ENCODE measurements at places on chromosomes 4 and X.

- DNase-seq, result no peak
These were observed 38.8 kb upstream of the TADA2B start for GRCh38 chr4:7004331-7004730.

DNA sequence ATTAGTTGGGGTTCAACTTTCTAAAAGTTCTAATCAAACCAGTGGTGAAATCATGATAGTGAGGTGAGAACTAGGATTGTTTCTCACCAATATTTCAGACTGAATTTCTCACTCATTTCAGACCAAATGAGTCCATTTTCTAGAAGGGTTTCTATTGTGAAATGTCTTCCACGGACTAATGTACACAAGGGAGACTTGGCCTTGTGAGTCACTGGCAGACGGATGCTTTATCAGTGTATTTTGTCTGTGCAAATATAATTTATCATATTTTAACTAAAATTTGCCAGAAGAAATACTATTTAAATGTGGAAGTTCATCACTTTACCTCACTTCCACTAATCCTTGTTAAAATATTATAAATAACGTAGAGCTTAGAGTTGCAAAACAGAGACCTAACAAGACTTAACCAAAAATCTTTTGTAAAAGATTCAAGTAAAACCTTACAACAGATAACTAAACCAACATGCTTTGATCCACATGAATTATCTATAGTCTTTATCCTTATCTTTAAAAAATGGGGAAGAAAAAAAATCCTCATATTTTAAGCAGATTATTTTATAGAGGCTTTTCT lies 506.0 kb upstream of the FAM241A start:
- DNase-seq, result no peak

DNA sequence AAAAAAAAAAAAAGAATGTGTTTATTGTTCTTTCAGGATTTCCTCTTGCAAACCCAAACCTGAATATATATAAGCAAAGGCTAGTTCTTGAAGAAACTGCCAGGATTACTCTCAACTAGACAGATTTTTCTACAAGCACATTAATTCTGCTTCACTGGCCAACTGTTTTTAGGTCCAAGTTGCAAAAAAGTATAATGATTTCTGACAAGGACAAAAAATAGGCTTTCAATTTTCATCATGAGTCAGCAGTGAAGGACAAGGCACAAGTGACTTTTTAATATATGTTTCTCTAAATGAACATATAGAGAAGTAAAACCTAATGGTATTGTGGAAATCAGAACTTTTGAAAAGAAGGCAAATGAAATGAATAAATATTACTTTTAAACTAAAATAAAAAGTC lies 73.7 kb downstream of the ELOVL6 start:
- DNase-seq, result no peak

GRCh38 chr4:164087733-164088132 lies 593.2 kb downstream of the TMA16 start:
- DNase-seq, result no peak

- DNase-seq, result no peak
These were observed 48.4 kb upstream of the SLC7A3 start for GRCh38 chrX:70979136-70979762.

DNA sequence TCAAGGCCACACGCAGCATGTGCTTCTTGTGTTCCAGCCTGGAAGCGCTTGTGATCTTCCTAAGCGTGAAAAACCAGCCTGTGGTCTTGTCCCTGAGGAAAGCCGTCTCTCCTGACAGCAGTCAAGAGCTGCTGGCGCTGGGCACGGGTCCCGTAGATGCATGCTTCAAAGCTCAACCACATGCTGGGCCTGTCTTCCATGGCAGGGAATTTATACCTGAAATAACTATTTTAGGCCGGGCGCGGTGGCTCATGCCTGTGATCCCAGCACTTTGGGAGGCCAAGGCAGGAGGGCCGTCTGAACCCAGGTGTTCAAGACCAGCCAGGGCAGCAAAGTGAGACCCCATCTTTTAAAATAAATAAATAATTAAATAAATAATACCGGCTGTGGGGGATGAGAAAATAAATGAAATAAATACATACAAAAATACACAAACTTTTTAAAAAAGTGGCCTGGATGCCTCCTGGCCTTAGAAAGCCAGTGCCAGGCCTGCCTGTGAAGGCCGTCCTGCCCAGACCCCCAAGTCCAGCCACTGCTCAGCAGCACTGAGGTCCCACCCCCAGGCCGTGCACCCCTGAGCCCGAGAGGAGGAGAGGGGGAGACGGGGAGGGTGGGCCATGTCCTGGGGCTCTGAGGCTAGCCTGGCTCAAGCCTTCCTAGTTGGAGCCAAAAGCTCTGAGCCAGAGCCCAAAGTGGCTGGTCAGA lies 10.4 kb downstream of the LRPAP1 start:
- DNase-seq, result no peak

DNA sequence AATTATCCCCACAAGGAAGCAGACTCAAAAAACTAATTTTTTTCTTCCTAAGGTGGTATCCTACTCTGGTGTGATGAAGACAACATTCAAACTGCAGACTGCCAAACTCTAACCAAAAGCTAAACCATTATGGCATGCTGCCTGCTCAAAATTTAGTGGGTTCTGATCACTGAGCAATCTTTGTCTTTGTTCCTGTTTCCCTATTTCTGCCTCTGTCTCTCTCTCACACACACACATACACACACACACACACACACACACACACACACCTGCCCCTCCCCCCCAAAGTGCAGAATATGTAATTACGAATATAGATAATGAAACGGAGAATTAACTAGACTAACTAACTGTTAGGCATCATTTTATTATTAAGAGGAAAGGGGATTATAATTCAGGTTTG lies 1278.6 kb downstream of the PCDH7 start:
- no peak for DNase-seq

- no peak for DNase-seq
These were observed 29.0 kb upstream of the SMAD1 start for GRCh38 chr4:145452447-145453162.

DNA sequence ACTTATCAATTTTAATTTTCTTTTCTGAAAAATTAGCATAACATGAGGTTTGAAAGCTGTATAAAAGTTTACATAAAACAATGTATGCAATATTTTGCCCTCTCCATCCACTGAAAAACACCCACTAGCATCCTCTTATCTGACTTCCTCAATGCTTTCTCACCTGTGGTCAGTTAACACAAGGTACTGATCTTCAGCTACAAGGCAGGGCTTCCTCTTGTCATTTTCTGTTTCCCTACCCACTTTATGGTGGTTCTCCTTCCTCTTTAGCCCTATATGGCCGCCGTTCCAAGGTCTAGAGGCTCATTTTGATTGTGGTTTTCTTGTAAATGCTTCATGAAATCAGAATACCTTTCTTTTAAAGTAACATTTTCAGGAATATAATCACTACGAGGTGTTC lies 618.6 kb upstream of the CPEB2 start:
- no peak for DNase-seq

GRCh38 chrX:81202456-81202819 lies 536 bp downstream of the SH3BGRL start:
- DNase-seq, result no peak

DNA sequence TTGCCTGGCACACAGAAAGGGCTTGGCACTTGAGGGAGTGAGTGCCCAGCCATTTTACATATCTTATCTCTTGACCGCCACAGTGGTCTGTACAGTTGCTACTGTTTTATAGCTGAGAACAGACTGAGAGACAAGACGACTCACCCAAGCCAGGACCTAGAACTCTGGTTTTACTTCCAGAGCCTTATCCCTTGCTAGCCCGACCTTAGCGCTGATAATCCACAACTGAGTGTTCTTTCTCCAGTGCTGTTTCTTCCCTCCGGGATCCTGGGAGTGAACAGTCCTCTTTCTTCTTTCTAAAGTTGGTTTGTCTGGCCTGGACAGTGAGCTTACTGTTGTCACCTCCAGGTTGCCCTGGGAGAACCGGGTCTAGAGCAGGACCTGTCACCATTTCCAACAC lies 52.5 kb upstream of the TADA2B start:
- no peak for DNase-seq

DNA sequence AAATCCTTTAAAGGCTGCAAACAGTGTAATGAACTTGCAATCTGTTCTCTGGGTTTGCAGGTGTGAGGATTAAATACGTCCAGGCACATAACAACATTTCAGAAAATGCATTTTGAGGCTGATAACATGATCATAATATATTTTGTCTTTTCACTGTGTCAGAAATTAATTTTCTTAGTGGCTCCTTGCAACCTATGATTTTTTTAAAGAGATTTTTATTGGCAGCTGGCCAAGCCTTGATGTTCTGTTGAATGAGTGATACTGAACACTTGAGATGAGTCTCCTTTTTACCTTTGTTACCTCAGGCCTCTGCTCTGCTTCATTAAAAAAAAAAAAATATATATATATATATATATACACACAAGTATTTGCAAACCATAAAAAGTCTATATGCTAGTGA lies 68.2 kb upstream of the TENM3 start:
- DNase-seq, result no peak

DNA sequence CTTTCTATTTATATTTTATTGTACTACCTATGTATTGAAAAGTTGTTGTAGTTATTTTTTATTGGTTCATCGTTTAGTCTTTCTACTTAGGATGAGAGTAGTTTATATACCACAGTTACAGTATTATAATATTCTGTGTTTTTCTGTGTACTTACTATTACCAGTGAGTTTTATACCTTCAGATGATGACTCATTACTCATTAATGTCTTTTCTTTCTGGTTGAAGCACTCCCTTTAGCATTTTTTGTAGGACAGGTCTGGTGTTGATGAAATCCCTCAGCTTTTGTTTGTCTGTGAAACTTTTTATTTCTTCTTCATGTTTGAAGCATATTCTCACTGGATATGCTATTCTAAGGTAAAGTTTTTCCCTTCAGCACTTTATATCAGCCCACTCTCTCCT lies 7.7 kb downstream of the LUZP4 start:
- no peak for DNase-seq

DNA sequence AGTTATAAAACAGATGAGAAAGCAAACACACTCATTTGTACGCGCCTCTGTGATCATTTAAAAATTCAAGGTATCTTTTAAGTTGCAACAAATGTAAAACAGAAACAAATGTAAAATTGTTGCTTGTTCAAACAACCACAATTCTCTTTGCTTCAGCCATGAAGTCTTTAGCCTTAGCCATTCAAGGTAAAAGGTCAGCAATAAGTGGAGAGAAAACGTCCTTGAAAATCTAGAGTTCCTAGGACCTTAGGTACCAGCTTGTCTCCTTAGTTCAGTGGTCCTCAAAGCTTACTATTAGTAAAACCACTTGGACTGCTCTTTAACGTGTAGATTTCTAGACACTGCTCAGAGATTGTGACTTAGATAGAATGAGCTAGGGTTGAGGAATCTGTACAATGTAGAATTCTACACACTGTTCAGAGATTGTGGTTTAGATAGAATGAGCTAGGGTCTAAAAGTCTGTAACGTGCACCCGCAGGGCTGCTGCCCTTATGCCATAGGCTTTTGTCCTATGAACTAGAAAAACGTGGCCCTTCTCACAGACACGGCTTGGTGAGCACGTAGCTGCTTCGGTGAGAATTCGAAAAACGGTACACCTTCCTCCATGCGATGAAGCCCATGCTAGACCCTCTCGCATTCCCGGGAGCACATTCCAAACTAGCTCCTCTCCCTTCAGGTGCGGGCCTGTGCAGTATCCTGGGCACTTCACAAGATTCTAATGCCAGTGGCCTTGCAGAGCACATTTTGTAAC lies 1.7 kb downstream of the PLAC8 start:
- DNase-seq, result peak; percentile 59

GRCh38 chr4:38371391-38371851 lies 292.6 kb upstream of the KLF3 start:
- DNase-seq, result no peak

GRCh38 chr4:173486714-173487392 lies 43.2 kb downstream of the HAND2 start:
- DNase-seq, result no peak

DNA sequence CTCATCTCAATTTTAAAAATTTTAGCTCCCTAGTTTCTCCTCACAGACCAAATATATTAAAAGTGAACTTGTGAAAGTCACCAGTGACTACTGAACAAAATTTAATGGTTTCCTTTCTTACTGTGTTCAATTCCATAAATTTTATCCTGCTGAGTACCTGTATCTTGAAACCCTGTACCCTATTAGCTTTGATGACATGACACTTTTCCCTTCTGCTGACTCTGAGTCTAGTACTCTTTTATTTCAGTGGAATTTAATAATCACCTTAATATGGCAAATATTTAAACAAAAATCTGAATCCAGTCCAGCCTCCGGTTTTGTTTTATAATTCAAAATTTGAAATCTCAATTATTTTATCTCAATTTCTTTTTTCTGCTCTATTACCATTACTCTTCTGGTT lies 203.1 kb upstream of the NUDT6 start:
- DNase-seq, result no peak

DNA sequence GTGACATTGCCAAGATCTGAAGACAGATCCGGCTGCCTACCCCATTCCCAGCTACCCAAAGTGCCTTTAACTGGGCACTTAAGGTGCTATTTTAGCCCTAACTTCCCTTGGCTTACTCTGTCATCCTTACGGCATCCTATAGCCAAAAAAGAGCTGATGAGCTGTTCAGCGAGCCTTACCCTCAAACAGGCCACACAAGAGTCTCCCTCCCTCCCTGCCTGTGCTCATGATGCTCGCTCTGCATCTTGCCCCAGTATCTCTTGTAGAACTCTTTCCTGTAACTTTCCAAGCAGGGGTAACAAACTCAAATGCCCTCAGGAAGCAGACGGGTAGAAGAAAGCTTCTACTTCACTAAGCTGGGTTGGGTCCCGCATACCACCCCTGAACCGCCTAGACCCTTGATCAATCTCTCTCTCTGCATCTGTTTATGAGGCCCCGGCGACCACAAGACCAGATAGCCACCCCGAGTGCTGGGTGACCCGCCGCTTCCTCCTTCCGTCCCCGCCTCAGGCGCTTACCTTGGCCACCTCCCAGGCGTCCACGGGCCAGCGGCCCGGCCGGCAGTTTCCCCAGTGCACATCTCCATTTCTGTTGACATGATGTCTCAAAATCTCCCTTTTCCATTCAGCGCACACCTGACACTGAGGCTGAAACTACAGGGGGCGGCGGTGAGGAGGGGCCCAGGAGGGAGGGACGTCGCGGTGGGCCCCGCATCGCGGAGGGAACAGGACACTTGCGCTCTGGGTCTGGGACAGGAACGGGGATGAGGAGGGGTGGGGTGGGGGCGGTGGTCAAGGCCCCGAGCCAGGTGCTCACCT lies 663 bp downstream of the CXorf38 start:
- DNase-seq, result peak; percentile 10

GRCh38 chr4:179071131-179071530 lies 1628.9 kb upstream of the AGA start:
- DNase-seq, result no peak

DNA sequence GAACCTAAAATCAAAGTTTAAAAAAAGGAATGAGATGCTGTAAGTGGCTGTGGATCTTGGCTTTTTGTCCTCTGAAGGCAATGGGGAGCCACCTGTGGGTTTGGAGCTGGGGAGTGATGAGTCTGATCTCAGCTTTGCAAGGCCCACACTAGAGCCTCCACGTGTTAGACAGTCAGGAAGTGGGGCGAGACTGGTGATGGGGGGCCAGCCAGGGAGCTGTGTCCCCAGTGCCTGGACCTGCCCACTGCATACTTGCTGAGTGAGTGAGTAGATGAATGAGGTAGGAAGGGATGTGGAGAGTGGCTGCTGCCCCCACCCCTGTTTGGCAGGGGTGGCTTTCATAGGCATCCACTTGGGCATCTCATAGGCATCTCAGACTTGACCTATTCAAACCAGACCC lies 84.0 kb downstream of the NHSL2 start:
- DNase-seq, result no peak

- DNase-seq, result no peak
These were observed 52.4 kb downstream of the GLRB start for GRCh38 chr4:157128395-157128794.

- no peak for DNase-seq
These were observed 47.8 kb downstream of the CLCN3 start for GRCh38 chr4:169668069-169668721.

All from stimulated activated effector memory CD8-positive, alpha-beta T cell treated with anti-CD3 and anti-CD28 coated beads, Interleukin-12 subunit alpha, Interleukin-12 subunit beta, amount 100 ng/mL, for 72 hours (primary cell).